ENCODE measurements at places on chromosomes 11 and 22.

- no peak for DNase-seq
Measured at GRCh38 chr22:35850831-35851230, 133.2 kb downstream of the APOL5 start.

GRCh38 chr11:123080015-123080414 lies 18.1 kb upstream of the HSPA8 start:
- no peak for DNase-seq

GRCh38 chr11:118625976-118626375 lies 18.6 kb downstream of the PHLDB1 start:
- DNase-seq: no peak

GRCh38 chr11:96275801-96276594 lies 67.0 kb downstream of the MAML2 start:
- no peak for DNase-seq

DNA sequence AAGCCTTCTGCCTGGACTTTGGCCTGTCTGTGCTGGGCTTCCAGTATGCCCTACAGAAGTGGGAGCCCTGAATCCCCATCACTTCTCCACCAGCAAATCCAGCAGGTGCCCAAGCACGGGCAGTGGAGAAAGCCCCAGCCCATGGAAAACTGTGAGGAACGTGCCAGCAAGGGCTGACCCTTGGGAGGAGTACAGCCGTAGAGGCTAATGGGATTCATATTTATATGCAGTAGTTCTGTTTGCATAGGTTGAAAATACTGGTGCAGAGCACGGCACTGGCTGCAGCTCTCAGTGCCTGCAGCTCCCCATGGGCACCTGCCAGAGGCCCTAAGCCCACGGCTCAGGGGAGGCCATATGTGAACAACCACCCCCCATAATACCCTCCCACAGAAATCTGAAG lies 10.1 kb downstream of the NAGA start:
- DNase-seq: no peak

DNA sequence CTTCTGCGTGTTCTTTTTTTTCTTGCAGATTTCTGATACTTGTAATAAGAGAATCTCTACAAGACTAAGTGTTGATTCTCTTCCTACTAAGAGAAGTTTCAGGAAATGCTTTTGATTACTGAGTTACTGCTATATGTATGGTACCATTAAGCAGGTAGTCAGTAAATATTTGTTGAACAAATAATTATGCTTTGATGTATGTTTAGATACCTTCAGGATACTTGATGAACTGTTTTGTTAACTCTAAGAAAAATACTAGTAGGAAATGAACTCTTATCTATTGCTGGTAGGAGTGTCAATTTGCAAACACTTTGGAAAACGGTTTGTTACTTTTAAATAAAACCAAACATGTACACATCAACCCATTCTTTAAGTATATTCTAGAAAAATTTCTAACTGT lies 90.6 kb downstream of the TMEM135 start:
- DNase-seq: no peak

- no peak for DNase-seq
Measured at GRCh38 chr11:34938611-34939010, 22.2 kb downstream of the PDHX start.

DNA sequence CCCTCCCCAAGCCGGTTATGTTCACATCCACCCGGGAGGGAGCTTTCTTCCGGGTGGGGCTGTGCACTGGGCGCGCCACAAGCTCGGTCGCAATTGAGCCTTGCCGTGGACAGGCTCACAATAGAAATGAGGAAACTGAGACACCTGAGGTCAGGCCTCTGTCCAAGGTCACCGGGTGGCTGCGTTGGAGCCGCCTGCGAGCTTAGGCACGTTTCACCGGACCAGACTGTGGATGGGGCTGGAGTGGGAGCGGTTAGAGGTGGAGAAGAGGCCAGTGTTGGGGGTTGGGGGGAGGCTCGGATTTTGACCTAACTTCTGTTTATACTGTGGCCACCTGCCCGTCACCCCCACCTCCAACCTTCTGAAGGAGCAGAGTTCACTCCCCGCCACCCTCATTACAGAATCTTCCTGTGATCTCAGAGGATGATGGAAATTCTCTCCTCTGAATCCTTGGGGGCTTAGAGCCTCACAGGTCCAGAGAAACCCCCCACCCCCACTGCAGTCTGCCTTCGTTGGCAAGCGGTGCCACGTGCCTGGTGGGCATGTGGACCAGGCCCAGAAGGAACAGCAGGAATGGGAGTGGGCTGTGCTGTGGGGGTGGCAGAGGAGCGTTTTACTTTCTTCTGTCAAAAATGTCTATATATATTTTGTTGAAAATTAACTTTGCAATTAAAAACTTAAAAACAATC lies 631 bp upstream of the NPTXR start:
- no peak for DNase-seq

DNA sequence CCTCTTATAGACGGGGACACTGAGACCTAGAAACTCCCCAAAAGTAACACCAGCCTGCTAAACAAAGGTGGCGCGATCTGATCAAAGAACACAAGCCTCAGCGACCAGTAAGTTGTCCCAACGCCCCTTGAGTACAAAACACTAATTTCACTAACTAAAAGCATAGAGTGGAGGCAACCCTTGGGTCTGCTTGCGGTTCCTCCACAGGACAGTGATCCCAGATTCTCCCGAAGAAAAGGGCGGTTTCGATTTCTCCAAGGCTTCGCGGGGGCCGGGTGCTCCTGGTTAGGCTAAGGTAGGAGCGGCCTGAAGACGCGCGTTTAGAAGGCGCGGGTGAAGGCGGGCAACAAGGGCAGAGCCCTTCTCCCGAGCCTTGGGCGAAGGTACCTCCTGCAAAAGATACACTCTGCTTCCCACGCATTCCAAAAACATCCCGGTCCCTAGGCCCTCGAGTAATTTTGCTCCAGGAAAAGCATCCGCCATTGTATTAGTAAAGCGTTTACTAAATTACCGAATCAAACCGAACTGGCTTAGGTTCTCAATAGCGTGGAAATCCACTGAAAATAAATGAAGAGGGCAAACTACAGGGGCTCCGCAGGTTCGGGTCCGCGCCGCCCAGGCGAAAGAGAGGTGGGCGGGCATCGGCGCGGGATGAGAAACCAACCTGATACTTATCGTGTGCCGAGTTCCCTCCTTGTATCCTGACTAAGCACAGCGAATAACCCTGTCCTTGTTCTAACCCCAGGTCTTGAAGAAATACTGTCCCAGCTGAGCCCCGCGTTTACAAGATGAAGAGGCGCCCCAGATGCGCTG lies 2.0 kb downstream of the WT1 start:
- no peak for DNase-seq

DNA sequence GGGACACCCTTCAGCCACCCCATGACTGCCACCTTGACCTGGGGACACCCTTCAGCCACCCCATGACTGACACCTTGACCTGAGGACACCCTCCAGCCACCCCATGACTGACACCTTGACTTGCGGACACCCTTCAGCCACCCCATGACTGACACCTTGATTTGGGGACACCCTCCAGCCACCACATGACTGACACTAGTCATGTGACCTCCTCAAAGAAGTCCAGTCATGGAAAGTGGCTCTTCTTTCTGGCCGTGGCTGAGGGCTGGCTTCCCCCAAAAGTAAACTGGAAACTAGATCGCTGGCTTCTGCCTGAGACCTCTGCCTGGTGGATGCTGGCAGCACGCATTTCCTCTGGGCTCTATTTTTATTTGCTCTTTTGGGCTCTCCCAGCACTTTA lies 28.4 kb downstream of the ARFGAP2 start:
- DNase-seq: no peak

GRCh38 chr11:132745306-132745705 lies 787.0 kb downstream of the OPCML start:
- DNase-seq: no peak

DNA sequence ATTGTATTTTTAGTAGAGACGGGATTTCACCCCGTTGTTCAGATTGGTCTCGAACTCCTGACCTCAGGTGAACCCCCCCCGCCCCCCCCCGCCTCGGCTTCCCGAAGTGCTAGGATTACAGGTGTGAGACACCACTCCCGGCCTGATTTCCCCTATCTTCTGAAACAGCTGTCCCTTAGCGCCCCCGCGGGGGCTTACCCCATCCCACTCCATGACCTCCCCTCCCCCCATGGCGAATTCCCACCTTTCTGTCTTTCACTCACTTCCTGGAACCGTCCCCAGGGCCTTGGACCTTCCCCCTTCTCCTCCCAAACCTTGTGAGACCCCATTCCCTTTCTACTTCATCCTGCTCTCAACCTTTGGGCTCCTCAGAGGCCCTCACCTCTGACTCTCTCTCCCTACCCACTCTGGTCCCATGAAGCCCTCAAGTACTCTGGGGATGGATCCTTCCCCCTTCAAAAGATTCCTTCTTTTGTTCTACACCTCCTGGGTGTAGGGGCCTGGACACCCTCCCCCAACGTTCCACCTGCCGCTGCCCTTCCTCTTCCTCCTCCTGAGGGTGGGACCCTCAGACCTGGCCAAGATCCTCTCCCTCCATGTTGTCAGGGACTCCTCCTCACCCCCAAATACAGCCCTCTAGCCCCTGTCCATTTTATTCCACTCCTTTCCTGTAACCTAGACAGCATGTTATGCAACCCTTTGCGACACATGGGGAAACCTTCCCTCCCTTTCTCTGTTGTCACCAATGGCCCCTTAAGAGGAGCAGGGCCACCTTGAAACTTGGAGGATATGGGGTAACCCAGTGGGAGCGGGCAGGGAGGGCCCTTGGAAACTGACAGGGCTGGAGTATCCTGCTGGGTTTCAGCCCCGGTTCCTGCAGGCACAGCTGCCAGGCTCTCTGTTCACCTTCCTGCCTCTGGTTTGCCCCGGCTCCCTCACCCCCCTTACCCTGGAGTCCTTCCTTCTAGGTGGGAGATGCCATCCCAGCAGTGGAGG lies 1.1 kb downstream of the PRDX5 start:
- DNase-seq: no peak

DNA sequence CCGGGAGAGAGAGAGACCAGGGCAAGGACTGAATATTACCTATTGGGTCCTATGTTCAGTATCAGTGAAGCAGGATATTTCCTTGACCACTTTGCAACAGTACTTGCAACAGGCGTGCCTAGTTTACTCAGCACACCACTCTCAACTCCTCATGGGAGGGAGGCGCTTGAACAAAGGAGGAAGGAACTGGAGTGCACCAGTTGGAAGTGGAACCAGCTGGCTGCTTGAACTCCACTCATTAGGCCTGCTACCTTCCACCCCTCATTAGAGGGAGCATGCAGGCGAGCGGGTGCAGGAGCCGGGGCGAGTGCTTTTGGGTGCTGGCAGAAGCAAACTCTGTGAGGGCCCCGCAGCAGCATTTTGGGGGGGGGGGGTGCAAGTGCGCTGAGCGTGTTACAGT lies 1369.6 kb upstream of the RAG2 start:
- no peak for DNase-seq

- DNase-seq: no peak
Measured at GRCh38 chr22:39674536-39674935, 104.0 kb downstream of the CACNA1I start.

GRCh38 chr11:34215806-34216453 lies 110.5 kb downstream of the NAT10 start:
- no peak for DNase-seq

GRCh38 chr22:47372596-47373385 lies 610.3 kb downstream of the TBC1D22A start:
- DNase-seq: no peak

GRCh38 chr11:123040111-123040432 lies 21.9 kb downstream of the HSPA8 start:
- DNase-seq: no peak

All from CD4-positive, alpha-beta T cell (primary cell).